Erythroblast (primary cell): ENCODE measurements at places on chromosomes 2 and 18.

DNA sequence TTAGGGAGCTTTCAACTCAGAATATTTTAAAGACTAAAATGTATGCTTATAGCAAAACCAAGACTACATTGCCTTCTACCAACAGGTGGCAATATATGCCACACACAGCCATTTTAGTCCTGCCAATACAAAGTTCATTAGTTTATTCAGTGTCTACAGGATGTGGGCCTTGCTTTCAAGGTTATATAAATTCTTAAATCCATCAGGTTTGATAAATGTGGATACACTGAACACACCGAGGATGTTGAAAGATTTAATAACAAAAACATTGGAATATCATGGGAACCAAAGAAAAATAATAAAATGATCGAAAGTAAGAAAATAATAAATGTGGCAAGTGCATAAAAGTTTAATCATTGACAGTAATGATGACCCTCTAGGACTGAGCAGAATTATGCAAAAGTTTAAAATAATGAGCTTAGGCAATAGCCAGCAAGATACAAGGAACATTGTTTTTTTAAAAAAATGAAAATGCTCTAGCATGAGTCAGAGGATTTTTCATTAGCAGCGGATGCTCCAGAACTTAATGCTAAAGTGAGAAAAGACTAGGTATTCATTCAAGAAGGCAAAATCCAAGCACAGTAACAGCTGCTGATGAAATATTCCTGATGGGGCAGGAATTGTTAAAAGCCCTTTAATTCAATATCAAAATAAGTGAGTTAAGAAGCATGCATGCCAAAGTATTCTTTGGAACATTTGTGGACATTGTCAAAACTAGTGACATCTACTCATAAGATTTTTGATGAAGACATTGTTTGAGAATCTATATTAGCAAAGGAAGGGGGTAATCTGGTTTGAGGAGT, 14.2 kb downstream of the SCN9A start:
- DNase-seq, result peak; percentile 39

- no peak for DNase-seq
Observed at GRCh38 chr2:28637066-28638047, 114.3 kb upstream of the PPP1CB start.

DNA sequence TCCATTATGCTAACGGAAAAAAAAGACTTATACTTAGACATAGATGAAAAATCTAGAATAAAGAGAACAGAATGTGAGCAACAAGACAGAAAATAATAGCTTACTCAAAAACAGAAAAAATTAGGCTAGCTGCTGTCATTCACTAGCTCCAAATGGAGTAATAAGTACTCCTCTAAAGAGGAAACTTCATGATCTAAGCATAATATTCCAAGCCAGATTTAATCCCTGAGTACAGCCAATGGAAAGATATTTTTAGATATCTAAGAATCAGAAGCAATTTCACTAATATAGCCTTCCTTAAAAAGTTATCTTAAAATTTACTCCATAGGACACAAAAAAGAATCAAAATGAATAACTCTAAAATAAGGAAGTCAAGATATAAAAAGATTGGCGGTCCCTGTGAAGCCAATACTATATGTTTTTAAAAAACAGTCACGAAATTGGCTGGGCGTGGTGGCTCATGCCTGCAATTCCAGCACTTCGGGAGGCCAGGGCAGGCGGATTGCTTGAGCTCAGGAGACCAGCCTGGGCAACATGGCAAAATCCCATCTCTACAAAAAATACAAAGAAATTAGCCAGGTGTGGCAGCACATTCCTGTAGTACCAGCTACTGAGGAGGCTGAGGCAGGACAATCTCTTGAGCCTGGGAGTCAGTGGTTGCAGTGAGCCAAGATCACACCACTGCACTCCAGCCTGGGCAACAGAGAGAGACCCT, 123.2 kb upstream of the BCL2L11 start:
- no peak for DNase-seq

GRCh38 chr2:50856016-50856541, 175.9 kb downstream of the NRXN1 start:
- DNase-seq, result no peak

DNA sequence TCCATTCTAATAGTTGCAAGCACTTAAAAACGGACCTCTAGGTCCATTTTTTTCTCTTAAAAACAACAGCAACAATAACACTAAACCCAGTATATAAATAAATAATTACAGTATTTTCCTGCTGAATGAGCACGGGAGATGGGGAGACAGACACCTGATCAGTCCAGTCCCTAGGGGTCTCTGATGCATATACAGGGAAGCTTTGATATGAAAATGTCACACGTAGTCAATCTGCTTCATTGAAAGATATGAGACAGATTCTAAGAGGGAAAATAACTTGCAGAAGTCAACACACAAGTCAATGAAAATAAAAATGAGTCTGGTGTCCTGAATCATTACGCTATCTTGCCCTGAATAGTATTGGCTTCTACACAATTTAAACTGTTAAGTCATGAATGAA, 523.3 kb upstream of the SLC8A1 start:
- no peak for DNase-seq

DNA sequence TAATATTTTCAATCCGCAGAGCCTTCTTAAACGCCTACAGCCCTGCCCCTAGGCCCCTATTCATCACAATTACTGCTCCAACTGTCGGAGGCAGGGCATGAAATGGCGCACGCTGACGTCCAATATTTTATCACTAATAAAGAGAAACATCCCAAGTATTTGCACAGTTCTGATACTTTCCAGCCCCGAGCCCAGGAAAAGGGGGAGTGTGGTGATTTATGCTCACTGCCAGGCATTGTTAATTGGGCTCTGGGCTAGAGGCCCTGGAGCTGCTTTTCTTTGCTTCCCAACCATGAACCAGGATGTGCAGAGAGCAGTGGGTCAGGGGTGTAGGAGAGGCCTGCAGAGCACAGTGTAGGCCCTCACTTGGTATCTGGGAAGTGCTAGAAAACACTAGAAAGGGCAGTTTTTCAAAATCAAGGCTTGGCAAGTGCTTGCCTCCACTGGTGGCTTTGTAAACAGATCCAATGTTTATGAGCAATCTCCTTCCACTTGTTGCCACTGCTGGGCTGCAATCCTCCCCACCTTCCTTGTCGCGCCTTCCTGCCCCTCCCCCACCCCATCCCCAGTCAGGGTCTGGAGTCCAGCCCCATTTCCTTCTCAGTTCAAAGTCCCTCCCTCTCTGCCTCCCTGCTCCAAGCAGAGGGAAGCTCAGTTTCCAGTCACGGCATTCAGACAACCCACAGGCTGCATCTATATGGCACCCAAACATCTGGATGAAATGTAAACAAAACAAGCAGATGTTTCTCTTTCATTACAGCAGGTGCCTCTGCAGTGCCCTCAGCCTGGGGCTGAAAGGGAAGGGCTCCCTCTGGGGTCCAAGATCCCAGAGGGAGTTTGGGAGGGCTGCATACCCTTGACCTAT, 83.9 kb upstream of the PKDCC start:
- DNase-seq, result no peak

GRCh38 chr2:61857224-61857623, 3.4 kb upstream of the FAM161A start:
- no peak for DNase-seq

- no peak for DNase-seq
Observed at GRCh38 chr18:23737578-23737977, 48.3 kb downstream of the LAMA3 start.

GRCh38 chr2:168490946-168491605, 35.0 kb downstream of the CERS6 start:
- DNase-seq, result peak; percentile 60

DNA sequence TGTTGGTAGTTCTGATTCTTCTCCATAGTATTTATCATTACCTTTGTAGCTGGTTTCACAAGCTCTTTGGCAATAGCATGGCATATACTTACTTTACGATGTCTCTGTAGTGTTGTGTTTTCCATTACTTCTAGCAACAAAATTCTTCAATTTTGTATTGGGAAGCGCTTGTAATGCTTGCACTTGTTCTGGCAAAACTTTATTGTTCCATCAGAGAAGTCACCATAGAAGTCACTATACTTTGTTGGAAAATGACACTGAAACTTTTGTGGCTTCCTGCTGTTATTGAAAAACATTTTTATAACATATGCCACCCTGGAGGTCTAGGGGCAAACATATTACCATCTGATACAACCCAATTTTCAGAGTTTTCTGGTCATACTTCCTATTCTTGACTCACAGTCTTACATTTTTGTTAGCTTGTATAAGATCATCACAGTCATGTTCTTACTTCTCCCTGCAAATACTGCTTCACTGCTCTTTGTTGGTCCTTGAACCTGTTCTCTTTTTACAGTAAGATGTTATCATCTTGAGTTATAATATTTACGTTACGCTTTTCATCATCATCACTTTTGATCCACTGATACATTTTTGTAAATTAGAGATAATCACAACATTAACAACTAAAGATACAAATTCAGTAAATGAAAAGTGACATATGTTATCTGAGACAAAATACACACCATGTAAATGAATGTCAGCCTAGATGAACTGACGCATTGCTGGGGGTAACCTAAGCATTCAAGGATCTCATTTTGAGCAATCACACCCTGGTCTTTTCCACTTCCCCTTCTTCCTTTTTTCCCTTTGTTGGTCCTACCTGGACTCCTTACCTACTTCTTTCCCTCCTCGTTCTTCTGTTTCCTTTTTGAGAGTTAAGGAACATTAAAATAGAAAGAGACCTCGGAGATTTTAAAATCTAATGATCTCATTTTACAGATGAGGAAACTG, 33.3 kb upstream of the CXCR4 start:
- no peak for DNase-seq

DNA sequence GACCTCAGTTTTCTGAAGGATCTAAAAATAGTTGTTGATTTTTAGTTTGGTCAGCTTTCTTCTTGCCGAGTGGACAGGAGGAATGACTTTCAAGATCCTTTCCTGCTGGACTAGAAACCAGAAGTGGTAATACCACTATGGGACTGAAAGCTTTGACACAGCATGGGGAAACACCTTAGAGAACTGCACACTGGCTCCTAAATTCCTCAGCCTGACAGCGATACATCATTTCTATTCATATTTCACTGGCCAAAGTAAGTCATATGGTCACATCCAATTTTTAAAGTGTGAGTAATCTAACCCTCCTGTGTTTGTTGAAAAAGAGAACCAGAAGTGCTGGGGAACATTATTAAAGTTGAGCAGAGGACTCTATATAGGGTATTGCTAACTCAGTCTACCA, 244.7 kb upstream of the MMADHC start:
- DNase-seq, result no peak

GRCh38 chr2:568639-569235, 108.5 kb downstream of the TMEM18 start:
- DNase-seq, result no peak

DNA sequence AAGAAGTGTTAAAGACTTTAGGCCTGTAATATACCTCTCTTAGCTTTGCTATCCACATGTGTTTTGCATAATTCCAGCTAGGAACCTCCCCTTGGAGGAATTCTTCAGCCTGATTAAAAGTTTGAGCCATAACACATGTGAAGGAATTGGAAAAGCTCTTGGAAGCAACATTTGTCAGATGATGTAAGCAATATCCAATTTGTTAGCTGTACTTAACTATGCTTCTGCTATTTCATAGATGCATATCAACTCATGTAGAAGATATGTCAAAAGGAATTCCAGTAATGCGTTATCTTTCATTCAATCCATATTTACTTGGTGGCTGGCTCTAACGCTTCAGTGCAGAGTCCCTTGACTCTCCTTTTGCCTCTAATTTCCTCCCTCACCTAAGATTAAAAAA, 46.2 kb downstream of the PKP4 start:
- no peak for DNase-seq

DNA sequence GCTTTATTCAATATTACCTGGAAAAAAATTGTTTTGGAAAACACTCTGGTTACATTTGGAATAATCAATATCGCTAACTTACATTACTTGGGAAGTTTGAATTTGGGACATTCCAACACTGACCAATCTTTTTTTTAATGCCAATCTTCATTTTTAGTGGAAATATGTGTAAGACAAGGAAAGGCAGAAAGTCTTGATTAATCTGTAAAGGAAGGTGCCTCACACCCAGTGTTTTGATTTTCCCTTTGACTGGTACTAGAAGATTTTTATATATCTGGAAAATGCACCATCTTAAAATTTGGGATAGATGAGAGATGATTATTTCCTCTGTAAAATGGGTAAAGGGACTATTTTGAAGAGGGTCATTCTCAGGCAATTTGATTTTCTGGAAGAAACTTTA, 879.2 kb upstream of the ZEB2 start:
- no peak for DNase-seq

DNA sequence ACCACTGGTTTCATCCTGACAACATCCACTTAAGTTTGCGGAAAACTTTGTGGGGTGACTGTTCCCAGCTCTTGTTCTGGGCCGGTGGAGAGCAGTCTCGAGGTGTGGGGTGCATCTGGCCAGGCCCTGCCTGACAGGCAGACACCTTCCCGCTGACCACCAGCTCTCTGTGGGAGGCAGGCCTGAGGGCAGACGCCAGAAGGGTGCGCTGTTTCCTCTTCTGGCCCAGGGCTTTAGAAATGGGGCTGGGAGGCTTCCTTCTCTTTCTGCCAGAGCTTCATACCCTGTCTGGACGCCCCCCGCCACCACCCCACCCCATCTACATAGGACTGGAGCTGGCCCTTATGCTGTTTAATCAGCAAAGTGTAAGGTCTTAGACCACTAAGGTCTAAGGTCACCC, 263.8 kb downstream of the LOXHD1 start:
- DNase-seq, result peak; percentile 35

- DNase-seq, result no peak
Observed at GRCh38 chr2:234137400-234138014, 87.0 kb downstream of the SPP2 start.

DNA sequence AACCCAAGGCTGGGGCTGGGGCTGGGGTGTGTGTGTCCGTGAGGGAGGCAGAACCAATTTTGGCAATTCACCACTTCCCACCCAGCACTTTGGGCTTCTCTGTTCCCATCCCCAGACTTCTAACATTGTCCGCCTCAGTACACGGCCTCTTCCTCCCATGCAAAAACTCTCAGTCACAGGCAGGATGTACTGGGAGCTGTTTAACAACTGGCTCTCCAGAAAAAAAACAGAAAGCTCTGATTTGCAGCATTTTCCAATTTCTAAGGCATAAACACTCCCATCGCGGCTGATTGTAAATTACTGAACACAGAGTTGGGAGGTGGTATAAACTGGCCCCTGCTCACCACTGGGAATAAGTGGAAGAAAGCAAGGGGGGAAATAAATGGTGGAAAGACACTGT, 73.1 kb upstream of the MAP4K3 start:
- no peak for DNase-seq

- peak; percentile 46 for DNase-seq
Observed at GRCh38 chr18:75161256-75162028, 47.5 kb downstream of the PTGR3 start.

GRCh38 chr2:197167608-197168314, 142.8 kb downstream of the ANKRD44 start:
- DNase-seq, result no peak
